ENCODE measurements at places on chromosomes 1 and 21.

DNA sequence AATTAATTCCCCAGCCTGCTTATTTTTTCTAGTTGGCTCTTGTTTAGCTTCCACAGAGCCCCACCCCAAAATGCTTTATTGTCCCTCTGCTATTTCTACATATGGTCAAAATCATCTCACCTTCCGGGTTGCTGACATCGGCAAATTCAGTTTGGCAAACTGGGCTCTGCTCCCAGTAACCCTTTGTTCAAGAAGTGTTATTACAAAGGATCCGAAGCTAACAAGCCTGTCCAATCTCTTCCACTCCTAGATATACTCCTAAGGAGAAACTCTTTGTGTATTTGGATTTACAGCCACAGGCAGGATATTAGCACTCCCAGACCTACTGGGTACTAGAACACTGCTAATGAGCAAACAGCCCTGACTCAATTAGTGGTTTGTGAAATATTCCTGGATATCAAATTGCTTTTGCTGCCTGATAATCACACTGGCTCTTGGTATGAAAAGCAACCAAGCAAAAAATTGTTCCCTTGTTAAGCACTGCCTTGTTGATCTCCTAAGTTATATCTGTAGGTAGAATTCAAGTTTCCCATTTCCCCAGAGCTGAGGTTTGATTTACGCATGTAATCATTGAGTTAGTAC lies 4.0 kb downstream of the JUN start:
- DNase-seq, result no peak

DNA sequence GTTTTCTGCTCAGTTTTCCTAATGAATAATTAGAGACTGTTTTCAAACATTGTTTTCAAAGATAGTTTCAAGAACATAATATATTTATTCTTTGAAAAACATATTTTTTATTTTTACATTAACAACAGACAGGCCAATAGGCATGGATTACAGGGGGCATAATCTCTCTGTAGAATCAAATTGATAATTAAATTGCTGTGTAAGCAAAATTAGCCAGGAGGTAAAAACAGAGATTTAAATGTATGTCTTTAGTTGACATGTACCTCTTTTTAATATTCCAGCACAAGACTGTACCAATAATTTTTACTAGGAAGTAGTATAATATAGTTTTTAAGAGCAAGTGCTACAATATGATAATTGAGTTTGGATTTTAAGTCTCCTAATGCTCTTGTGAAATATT lies 1444.5 kb downstream of the BRINP3 start:
- no peak for DNase-seq

- DNase-seq, result no peak
Observed at GRCh38 chr1:10193288-10193687, 17.1 kb upstream of the KIF1B start.

GRCh38 chr1:204196068-204196795 lies at the start of gene KISS1:
Gene KISS1, minus strand, starts transcription at chr1:204196491. Its CDS starts 3,615 bp downstream, at chr1:204192876.
- DNase-seq, result peak; percentile 70

DNA sequence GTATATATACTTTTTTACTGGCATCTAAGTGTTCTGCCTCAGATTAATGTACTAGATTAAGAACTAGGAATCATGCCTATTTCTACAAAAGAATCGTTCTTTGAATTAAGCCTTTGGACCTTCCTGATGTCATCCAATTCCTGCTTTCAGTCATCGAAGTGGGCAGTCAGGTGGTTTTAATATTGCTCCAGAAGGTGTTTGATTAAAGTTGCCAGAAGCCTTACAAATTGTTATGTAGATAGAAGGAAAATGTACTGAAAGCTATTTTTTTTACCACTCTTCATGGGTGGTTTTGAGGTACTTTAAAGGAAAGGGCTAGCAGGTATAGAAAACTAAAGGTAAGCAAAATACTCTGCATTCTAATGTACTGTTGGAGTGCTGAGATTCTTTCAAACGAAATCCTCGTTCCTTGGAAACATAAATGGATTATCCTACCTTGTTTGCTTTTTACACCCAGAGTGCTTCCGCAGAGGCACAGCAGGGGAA lies 716 bp downstream of the CTBS start:
- no peak for DNase-seq

GRCh38 chr21:38077569-38077968 lies 161.3 kb upstream of the KCNJ6 start:
- no peak for DNase-seq

- DNase-seq, result no peak
Observed at GRCh38 chr1:9850442-9851162, 26.8 kb upstream of the CLSTN1 start.

GRCh38 chr1:5770981-5771765 lies 221.1 kb downstream of the NPHP4 start:
- DNase-seq, result no peak

DNA sequence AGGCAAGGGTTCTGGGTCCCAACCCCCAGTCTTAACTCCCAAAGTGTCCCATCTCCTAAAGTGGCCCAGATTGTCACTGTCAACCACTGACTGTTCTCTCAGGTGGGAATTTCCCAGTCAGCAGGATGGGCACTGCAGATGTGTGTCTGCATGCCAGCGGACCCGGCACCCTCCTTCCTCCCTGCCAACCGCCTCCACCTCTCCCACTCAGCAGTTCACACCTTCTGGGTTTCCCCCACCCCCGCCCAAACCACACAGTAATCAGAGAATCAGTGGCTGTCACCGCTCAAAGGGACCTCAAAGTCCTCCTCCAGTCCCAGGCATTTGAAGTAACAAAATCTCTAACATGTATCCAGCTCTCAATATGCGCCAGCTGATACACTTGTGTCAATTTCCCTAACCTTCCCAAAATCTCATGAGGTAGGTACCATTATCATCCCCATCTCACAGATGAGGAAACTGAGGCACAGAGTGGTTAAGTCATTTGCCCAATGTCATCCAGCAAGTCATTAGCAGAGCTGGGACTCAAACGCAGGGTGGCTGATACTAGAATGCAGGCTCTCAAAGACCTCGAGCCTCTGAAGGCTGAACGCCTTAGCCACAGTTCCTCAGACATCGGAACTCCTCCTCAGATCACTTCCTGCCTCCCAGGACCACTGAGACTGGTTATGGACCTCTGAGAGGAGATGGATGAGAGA lies 4.8 kb downstream of the RUNX3 start:
- no peak for DNase-seq

- DNase-seq, result no peak
Observed at GRCh38 chr1:84936116-84936810, 43.3 kb upstream of the LPAR3 start.

GRCh38 chr1:26368486-26368885 lies 4.1 kb downstream of the ZNF683 start:
- no peak for DNase-seq

DNA sequence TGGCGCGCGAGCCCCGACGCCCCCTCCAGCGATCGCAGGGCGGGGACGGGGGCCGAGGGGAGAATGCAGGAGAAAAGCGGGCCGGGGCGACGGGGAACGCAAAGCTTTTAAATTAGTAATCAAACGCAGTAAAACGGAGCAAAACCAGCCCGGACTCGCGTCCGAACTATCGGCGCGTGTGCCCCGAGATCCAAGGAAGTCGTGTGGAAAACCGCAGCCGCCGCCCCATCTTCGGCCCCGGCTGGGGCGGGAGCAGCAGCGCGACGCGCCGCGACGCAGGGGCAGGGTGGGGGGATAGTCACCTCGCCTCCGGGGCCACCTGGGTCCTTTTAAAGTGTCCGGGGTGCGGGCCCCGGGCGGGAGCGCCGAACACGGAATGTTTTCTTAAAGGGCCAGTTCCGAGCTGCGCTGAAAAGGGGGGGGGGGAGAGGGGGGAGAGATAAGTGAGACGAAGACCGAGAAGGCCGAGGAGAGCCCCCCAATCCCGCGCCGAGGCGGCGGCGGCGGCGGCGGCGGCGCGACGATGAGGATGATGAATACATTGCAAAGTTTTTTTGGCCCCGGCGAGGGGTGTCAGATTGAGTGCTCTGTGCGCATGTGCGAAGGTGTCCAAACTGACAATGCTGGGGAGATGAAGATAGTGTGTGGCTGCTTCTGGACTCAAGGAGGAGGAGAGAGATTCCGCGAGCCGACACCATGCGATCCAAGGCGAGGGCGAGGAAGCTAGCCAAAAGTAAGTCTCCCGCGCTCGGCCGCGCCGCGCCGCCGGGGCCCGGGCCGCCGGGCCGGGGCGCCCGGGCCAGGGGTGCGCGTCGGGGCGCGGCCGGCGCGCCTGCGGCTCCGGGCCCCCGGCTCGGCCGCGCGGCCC lies at the start of gene PRDM16:
Gene PRDM16, plus strand, starts transcription at position 640 of the 868 bp plus-strand sequence. Its CDS starts 57 bp downstream, at position 697.
- no peak for DNase-seq

GRCh38 chr1:111597426-111597825 lies 22.2 kb upstream of the RAP1A start:
- no peak for DNase-seq

DNA sequence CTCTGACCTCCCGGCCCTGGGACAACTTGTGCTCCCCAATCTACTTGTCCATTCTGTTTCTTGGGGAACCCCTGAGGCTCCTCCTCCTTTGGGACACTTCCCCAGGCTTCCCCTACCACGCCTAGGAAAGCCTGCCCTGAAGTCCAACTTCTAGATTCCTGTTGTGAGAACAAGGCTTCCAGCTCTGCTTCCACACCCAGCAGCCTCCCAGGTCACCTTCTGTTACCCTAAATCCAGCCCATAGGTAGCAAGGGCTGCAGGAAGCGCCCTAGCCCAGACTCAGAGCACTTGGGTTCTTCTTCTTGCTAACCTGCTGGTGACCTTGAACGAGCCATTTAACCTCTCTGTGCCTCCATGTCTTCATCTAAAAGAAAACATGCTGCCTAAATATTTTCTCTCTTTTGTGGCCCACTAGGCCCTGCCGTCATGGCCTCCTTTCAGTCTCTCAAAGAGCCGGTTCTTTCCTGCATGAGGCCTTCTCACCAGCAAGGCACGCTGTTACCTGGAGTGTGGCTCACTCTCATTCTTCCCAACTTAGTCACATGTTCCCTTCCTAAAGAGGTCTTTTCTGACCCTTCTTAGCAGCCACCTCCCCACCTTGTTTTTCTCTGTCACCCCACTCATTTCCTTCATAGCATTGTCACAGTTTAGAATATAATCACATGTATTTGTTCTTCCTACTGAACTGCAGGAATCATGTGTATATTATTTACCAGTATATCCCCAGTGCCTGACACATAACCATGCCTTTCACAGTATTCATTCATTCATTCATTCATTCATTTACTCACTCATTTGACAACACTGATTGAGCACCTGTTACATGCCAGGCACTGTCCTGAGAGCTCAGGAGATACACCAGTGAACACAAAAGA lies 1.4 kb downstream of the CAPN2 start:
- DNase-seq, result no peak

DNA sequence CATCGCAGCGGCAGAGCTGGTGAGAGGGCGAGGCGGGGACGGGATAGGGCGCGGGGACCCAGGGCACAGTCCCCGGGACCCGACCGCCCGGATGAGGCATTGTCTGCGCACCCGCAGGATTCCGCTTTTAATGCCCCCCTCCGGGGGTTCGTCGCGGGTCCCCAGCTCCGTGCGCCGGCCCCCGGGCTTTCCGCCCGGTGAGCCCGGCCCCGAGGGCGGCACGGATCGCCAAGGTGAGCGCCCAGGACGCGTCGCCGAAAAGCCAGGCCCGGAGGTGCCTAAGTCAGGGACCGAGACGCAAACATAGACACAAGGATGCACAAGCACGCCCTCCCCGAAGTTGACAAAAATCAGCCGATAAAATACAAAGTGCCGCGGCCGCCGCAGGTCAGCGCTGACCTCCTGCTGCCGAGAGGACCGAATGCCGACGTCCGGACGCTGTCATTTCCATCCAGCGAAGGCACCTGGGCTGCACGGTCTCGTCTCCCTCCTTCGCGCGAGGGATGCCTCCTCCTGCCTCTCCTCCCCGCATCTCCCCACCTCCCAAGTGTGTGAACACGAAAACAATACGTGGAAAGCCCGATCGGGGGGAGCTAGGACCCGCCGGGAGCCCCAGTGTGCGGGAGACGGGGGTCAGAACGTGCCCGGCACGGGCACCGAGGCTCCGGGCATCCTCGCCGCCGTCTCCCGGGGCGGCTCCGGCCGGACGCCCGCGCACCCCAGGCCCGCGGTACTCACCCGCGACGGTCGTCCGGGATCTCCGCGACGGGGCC lies 101.1 kb upstream of the SOD1 start:
- DNase-seq, result no peak

GRCh38 chr1:36743286-36744005 lies 260.7 kb upstream of the CSF3R start:
- peak; percentile 49 for DNase-seq
